ENCODE measurements at places on chromosomes 2 and 18. TPM values are rescaled to one million over a fixed set of nuclear protein-coding genes. Genes with fewer than 3 reads are reported as not detected.

GRCh38 chr2:28904295-28904694 is 9.8 kb downstream of the WDR43 start:
- H3K36me3 ChIP-seq = peaks cover 26% of the 10 kb centered on the region
- H3K4me3 ChIP-seq = no peak overlapping the region
- peak; percentile 59 for DNase-seq
- no peaks in the 10 kb centered on the region for H3K27me3 ChIP-seq
- peaks cover 16% of the 10 kb centered on the region for H3K4me1 ChIP-seq

DNA sequence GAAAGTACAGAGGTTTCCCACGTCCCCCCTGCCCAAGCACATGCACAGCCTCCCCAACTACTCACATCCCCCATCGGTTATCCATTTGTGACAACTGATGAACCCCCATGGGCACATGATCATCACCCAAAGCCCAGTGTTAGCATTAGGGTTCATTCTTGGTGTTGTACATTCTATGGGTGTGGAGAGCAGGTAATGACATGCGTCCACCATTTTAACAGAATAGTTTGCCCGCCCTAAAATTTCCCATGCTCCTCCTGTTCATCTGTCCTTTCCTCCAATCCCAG is 74.3 kb downstream of the LONRF2 start:
- H3K36me3 ChIP-seq = no peaks in the 10 kb centered on the region
- no peak overlapping the region for H3K27ac ChIP-seq
- H3K27me3 ChIP-seq = 0 out of 2 replicates have a peak, but pooled peaks cover 2% of the 10 kb centered on the region
- H3K4me1 ChIP-seq = peaks cover 9% of the 10 kb centered on the region
- no peak overlapping the region for H3K4me3 ChIP-seq
- no peak for DNase-seq

- no peaks in the 10 kb centered on the region for H3K4me1 ChIP-seq
- H3K27me3 ChIP-seq = peaks cover 21% of the 10 kb centered on the region
- no peak for DNase-seq
- H3K27ac ChIP-seq = no peak overlapping the region
These were observed 97.1 kb downstream of the TEX51 start for GRCh38 chr2:126995621-126996377.

PLA2R1 gene
- total RNA-seq = 0.28 TPM

MRPL33 gene
- 48.6 TPM for total RNA-seq

C18orf54 gene
- 3.0 TPM for total RNA-seq

LONRF2 gene
- 0.54 TPM for total RNA-seq

FBXO11 gene
- total RNA-seq = 27.1 TPM

- H3K4me1 ChIP-seq = no peaks in the 10 kb centered on the region
- H3K27ac ChIP-seq = no peak overlapping the region
- DNase-seq = no peak
- no peaks in the 10 kb centered on the region for H3K36me3 ChIP-seq
- H3K27me3 ChIP-seq = no peaks in the 10 kb centered on the region
These were observed 677.7 kb upstream of the NXPH2 start for GRCh38 chr2:139457873-139458272.

DNA sequence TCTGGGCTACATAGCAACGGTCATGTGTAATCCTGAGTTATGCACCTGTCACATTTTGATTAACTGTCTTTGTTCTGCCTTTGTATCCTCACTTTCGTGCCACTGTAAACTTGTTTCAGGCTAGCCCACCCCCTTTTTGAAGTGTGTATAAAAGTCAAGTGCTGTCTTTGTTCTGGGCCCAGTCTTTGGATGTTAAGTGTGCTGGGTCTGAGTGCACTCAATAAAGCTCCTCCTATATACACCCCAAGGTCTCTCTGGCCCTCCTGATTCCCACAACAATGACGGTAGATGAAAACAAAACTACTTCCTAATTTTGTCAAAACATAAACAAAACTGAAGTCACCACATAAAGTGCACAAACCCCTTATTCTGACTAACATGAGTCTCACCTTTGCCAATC is 633.4 kb downstream of the DSC3 start:
- no peak for DNase-seq
- H3K4me1 ChIP-seq = no peaks in the 10 kb centered on the region
- no peaks in the 10 kb centered on the region for H3K27me3 ChIP-seq
- H3K36me3 ChIP-seq = no peaks in the 10 kb centered on the region
- H3K4me3 ChIP-seq = no peak overlapping the region

REEP1 gene
- under 0.01 TPM for total RNA-seq

NETO1 gene
- 0.36 TPM for total RNA-seq

- H3K4me1 ChIP-seq = peaks cover 19% of the 10 kb centered on the region
- H3K27me3 ChIP-seq = no peaks in the 10 kb centered on the region
- peak; percentile 44 for DNase-seq
- H3K27ac ChIP-seq = no peak overlapping the region
- no peaks in the 10 kb centered on the region for H3K36me3 ChIP-seq
These were observed 92.2 kb upstream of the MBOAT2 start for GRCh38 chr2:9095690-9096089.

HNRNPA3 gene
- 35.6 TPM for total RNA-seq

- no peak overlapping the region for H3K27ac ChIP-seq
- peak; percentile 18 for DNase-seq
- H3K36me3 ChIP-seq = peaks cover 30% of the 10 kb centered on the region
These were observed 27.9 kb downstream of the RIF1 start for GRCh38 chr2:151437630-151438029.

DNA sequence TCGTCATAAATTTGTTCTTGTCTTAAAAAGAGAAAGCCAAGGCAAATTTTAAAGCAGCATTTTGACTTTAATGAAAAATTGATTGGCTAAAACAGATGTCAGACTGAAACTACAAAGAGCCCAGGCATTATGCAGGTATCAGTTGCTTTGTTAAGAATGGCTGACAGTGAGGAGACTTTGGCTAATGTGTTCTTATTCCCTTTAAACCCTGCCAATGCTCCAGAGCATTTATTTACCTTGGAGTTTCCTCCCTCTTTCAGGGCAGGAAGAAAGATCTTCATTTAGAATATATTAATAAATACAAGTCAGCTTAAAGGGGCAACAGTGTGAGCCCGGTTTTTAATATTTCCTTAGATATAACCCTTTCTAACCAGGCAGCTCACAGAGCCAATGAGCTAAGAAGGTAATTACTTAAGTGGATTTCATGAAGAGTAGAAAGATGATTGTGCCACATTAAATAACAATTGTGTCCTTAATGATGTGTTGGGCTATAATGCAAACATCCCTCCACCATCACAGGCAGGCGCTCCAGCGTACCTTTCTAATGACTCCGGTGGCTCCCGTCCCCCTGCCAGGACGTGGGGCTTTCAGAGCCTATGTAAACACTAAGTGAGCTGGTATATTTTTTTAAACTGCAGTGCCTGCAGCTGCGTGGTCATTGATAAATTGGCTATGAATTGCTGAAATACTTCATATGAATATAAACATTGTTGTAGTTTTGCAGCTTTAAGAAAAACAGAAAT is 349.4 kb upstream of the POU3F3 start:
- H3K27ac ChIP-seq = no peak overlapping the region
- no peak for DNase-seq
- no peak overlapping the region for H3K4me3 ChIP-seq
- H3K27me3 ChIP-seq = no peaks in the 10 kb centered on the region
- H3K36me3 ChIP-seq = no peaks in the 10 kb centered on the region

DNA sequence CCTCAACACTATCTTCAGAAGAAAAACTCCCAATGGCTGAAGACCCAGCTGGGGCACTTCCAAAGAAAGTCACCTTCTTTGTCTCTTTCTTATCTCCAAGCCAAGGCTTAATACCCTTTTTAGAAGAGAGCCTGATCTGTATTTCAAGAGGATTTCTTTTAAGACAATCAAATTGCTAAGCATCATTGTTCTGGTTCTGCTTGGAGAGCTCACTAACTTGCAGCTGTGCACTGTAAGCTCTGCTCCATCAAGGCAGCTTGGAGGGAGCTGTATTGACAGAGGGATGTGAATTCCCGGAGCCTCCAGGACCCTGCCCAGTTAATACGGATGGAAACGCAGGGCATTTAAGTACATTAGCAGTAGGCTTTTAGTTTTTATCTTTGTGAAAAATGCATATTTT is 253.1 kb downstream of the TDRD15 start:
- DNase-seq = no peak
- H3K36me3 ChIP-seq = no peaks in the 10 kb centered on the region
- no peak overlapping the region for H3K4me3 ChIP-seq
- H3K27me3 ChIP-seq = no peaks in the 10 kb centered on the region

- no peaks in the 10 kb centered on the region for H3K36me3 ChIP-seq
- no peak for DNase-seq
- peaks cover 6% of the 10 kb centered on the region for H3K4me1 ChIP-seq
- no peak overlapping the region for H3K27ac ChIP-seq
- H3K27me3 ChIP-seq = no peaks in the 10 kb centered on the region
- peak overlapping the region; percentile 10 for H3K4me3 ChIP-seq
These were observed 2.2 kb downstream of the B3GNT2 start for GRCh38 chr2:62197925-62198633.

AFF3 gene
- total RNA-seq = 13.9 TPM

DNA sequence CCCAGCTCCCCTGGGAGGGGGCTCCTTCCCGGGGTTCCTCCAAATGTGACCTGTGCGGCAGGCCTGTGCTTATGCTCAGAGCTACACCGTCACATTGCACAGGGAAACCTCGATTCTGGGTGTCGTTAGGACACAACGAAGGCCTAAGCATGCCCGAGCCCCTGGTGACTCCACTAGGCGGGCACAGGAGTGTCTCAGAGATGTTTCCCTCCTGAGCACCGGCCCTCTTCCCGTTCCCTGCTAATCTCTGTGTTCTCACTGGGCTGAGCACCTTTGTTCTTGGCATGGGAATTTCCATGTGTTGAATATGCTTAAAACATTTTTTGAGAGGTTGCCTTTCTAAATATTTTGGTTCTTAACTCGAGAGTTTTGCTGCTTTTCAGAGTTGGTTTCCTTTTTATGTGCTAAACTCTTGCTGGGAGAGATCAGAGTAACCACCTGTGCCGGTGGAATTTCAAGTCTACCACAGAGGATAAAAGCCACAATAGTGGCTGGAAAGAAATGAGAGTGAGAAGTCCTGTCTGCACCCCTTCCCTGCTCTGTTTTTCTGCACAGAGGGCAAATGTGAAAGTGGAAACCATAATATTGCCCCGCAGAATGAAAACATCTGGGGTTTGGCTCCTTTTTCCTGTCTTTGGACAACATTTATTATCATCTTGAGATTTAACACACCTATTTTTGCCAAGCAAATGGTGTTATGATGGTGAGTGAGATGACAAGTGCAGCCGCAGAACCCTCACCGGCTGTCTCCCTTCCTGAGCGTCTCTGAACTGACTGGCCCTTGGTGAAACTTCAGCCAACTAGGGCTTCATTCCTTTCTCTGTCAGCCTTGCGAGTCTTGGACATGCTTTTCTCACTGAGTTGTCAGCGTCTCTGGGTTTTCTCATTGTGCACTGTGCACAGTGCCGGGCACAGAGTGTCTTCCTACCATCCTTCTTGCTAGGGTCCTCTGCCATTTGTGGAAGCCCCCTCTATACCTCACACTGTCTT is 154.1 kb downstream of the VAPA start:
- H3K27ac ChIP-seq = no peak overlapping the region
- H3K4me3 ChIP-seq = no peak overlapping the region
- peaks cover 18% of the 10 kb centered on the region for H3K4me1 ChIP-seq
- no peaks in the 10 kb centered on the region for H3K27me3 ChIP-seq

CAPN13 gene
- total RNA-seq = not detected

DNA sequence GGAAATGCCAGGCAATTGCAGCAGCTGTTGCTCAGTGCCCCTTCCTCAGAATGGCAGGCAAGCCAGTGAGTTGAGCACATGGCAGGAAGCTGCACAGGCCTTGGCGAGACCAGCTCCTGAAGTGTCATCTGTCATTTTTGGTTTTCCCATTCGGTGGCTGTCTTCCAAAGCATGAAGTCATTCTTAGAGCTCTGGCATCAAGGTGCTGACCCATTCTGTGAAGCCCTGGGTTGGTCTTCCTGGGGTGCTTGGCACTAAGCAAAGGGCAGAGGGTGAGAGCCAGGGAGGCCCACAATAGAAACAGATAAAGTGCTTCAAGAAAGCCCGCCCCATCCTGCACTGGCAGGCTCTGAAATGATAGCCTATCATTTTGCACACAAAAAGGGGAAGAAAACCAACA is 150.5 kb downstream of the VAPA start:
- H3K27me3 ChIP-seq = no peaks in the 10 kb centered on the region
- DNase-seq = no peak
- H3K4me1 ChIP-seq = peaks cover 22% of the 10 kb centered on the region
- no peaks in the 10 kb centered on the region for H3K36me3 ChIP-seq
- H3K4me3 ChIP-seq = no peak overlapping the region
